ENCODE measurements at places on chromosomes 13 and 19.
A peak's percentile ranks its signal among the peaks of the same experiment; 100 is the strongest.

GRCh38 chr13:74550039-74550438, 415.8 kb upstream of the KLF12 start:
- H3K4me1 ChIP-seq: peaks cover 6% of the 10 kb centered on the region
- no peak overlapping the region for H3K4me3 ChIP-seq
- no peak for DNase-seq
- H3K36me3 ChIP-seq: no peaks in the 10 kb centered on the region

DNA sequence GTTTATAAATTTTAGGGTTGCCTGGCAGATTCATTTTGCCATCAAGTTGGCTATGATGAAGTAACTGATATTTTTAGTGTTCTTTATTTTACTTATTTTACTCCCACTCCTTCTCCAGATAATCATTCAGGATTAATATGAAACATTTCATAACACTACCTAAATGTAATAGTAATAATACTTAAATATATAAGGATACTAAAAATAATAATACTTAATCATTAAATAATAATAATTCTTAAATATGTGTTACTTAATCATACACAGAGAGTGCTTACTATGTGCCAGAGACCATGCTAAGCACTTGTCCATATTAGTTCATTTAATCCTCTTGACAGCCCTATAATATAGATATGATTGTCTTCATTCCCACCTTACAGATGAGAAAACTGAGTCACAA, 23.0 kb upstream of the OXGR1 start:
- no peak for DNase-seq
- no peaks in the 10 kb centered on the region for H3K36me3 ChIP-seq
- H3K4me3 ChIP-seq: no peak overlapping the region
- peaks cover 4% of the 10 kb centered on the region for H3K4me1 ChIP-seq

GRCh38 chr13:111210091-111210490, 95.0 kb downstream of the ARHGEF7 start:
- no peaks in the 10 kb centered on the region for H3K27me3 ChIP-seq
- peaks cover 14% of the 10 kb centered on the region for H3K36me3 ChIP-seq
- no peak for DNase-seq
- no peak overlapping the region for H3K4me3 ChIP-seq

DNA sequence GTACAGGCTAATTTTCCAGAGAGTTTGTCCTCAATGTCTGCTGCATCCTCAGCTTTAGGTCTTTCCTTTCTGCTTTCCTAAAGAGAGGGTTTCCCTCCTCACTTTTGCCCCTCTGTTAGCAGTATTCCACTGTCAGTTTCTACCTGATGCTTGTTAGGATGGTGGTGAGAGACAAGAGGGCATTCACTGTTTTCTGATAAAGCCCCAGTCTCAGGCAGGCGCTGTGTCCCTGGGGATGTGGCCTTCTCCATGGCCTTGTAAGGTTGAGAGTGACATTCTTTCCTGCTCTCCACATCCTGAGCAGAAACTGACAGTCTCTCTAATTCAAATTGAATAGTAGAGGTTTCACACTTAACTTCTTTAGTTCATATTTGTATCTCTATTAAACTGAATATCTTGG, 14.9 kb downstream of the C13orf42 start:
- no peaks in the 10 kb centered on the region for H3K4me1 ChIP-seq
- no peak for DNase-seq
- no peaks in the 10 kb centered on the region for H3K36me3 ChIP-seq
- no peak overlapping the region for H3K4me3 ChIP-seq
- no peak overlapping the region for H3K27ac ChIP-seq

DNA sequence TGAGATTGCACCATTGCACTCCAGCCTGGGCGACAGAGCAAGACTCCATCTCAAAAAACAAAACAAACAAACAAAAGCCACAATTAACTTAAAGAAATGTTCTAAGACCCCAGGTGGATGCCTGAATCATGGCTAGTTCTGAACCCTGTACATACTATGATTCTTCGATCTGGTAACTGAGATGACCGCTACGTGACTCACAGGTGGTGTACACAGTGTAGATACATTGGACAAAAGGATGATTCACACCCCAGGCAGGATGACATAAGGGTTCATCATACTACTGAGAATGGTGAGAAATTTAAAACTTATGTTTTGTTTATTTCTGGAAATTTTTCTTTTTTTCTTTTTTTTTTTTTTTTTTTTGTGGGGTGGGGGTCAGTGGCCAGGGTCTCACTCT, 6.5 kb downstream of the ZNF426 start:
- peaks cover 82% of the 10 kb centered on the region for H3K36me3 ChIP-seq
- no peak overlapping the region for H3K27ac ChIP-seq
- H3K27me3 ChIP-seq: no peaks in the 10 kb centered on the region
- no peak overlapping the region for H3K4me3 ChIP-seq
- no peak for DNase-seq

DNA sequence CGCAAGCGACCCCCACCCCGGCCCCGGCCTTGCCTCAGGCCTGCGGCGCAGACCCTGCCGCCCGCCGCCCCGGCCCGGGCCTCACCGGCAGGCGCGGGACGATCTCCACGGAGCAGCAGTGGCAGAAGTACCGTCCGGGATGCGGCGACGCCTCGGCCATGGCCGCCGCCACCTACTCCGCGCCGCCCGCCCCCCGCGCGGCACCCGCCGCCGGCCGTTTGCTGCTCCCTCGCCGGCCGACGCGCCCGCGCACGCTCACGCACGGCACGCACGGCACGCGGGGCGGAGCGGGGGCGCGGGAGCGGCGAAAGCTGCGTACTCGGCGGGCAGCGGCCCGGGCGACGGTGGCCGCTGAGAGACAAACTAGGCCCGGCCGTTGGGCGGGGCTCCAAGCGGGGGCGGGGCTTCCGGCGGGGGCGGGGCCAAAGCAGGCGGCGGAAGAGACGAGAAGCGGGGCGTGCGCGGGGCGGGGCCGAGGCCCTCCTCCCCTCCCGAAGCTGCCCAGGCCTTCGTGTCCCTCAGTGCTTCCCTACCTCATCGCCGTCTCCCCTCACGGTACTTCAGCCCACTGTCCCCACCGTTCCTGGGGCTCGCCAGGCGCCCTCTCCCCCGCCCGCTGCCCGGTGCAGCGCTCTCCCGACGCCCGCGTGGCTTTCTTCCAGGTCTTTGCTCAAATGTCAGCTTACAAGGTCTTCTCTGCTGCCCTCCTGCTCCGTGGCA, at the start of gene RNF126:
Gene RNF126 (minus strand): TSS at position 253 of the 720 bp plus-strand sequence. CDS start 93 bp downstream, at position 160.
- peaks cover 13% of the 10 kb centered on the region for H3K36me3 ChIP-seq
- peak; percentile 95 for DNase-seq
- H3K4me1 ChIP-seq: peaks cover 59% of the 10 kb centered on the region

- no peak for DNase-seq
- H3K4me3 ChIP-seq: no peak overlapping the region
- H3K27ac ChIP-seq: no peak overlapping the region
- no peaks in the 10 kb centered on the region for H3K36me3 ChIP-seq
- H3K4me1 ChIP-seq: no peaks in the 10 kb centered on the region
- no peaks in the 10 kb centered on the region for H3K27me3 ChIP-seq
Measured at GRCh38 chr13:33487575-33488243, 202.2 kb upstream of the STARD13 start.

- H3K27ac ChIP-seq: no peak overlapping the region
- no peaks in the 10 kb centered on the region for H3K27me3 ChIP-seq
- no peaks in the 10 kb centered on the region for H3K36me3 ChIP-seq
- no peaks in the 10 kb centered on the region for H3K4me1 ChIP-seq
- no peak overlapping the region for H3K4me3 ChIP-seq
- no peak for DNase-seq
Measured at GRCh38 chr19:7840629-7841028, 10.6 kb downstream of the EVI5L start.

GRCh38 chr13:66803013-66803807, 426.9 kb downstream of the PCDH9 start:
- no peak overlapping the region for H3K27ac ChIP-seq
- H3K36me3 ChIP-seq: no peaks in the 10 kb centered on the region
- no peaks in the 10 kb centered on the region for H3K4me1 ChIP-seq

GRCh38 chr13:33076001-33076992, 60.1 kb downstream of the KL start:
- H3K36me3 ChIP-seq: no peaks in the 10 kb centered on the region
- H3K4me3 ChIP-seq: no peak overlapping the region
- DNase-seq: no peak
- no peaks in the 10 kb centered on the region for H3K4me1 ChIP-seq
- no peak overlapping the region for H3K27ac ChIP-seq
- H3K27me3 ChIP-seq: no peaks in the 10 kb centered on the region

DNA sequence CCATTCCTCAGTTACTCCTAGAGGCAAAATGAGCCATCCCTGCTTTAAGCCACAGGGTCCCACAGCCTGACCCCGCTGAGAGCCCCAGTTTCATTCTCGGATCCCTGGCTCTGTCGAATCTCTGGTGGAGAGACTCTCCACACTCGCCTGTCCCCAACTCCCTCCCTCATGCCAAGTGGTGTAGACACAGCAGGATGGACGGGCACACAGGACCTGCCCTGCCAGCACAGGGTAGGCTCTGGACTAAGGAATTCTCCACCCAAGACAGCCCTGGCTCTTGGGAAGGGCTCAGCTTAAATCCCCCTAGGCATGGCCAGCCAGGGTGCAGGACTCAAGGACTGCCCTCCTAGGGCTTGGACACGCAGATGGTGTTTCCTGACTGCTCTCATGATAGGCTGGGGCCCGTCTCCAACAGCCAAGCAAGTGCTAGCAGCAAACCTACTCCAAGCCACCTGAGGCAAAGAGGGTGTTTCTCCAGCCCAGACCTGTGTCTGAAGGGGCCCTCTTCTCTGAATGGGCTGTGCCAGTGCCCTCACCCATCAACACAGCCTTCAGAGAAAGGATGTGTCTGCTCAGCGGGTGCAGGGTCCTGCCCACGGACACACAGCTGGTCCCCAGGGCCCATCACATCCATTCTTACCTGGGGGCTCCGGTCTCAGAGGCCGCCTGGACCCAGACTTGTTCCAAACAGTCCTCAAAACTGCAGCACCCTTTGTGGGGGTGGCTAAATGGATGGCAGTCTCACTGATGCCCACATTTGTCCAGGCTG, 65.3 kb downstream of the PEPD start:
- H3K27me3 ChIP-seq: no peaks in the 10 kb centered on the region
- no peak overlapping the region for H3K27ac ChIP-seq
- H3K4me1 ChIP-seq: no peaks in the 10 kb centered on the region
- H3K36me3 ChIP-seq: no peaks in the 10 kb centered on the region
- no peak overlapping the region for H3K4me3 ChIP-seq
- no peak for DNase-seq

DNA sequence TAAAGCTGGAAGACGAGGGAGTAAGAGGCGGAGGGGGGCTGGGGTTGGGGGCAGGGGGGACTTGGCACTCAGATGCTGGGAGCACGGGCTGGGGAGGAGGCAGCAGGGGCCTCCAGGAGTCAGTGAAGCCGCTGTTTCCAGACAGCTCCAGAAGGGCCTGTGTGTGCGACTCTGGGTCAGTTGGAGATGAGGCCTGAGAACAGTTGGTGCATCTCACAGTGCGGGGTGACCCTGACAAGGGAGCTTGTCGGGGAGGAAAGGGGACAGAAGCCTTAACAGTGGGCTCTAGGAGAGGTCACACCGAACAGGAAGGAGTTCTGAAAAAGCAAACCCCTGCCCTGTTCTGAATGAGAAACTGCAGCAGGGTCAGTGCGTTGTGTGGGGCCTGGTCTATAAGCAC, 11.2 kb downstream of the NAXD start:
- H3K4me3 ChIP-seq: no peak overlapping the region
- no peak overlapping the region for H3K27ac ChIP-seq
- H3K27me3 ChIP-seq: no peaks in the 10 kb centered on the region
- peaks cover 7% of the 10 kb centered on the region for H3K4me1 ChIP-seq
- H3K36me3 ChIP-seq: peaks cover 73% of the 10 kb centered on the region

GRCh38 chr13:96086736-96087135, 3.2 kb upstream of the HS6ST3 start:
- no peaks in the 10 kb centered on the region for H3K4me1 ChIP-seq
- H3K27ac ChIP-seq: no peak overlapping the region
- H3K36me3 ChIP-seq: no peaks in the 10 kb centered on the region
- no peak overlapping the region for H3K4me3 ChIP-seq
- DNase-seq: no peak

GRCh38 chr19:45774765-45775164, 5.7 kb upstream of the SIX5 start:
- no peak overlapping the region for H3K4me3 ChIP-seq
- H3K27me3 ChIP-seq: peaks cover 2% of the 10 kb centered on the region
- no peak overlapping the region for H3K27ac ChIP-seq

- H3K27ac ChIP-seq: no peak overlapping the region
- no peak overlapping the region for H3K4me3 ChIP-seq
- no peaks in the 10 kb centered on the region for H3K27me3 ChIP-seq
- no peaks in the 10 kb centered on the region for H3K4me1 ChIP-seq
Measured at GRCh38 chr13:101700598-101700997, 248.1 kb downstream of the ITGBL1 start.

DNA sequence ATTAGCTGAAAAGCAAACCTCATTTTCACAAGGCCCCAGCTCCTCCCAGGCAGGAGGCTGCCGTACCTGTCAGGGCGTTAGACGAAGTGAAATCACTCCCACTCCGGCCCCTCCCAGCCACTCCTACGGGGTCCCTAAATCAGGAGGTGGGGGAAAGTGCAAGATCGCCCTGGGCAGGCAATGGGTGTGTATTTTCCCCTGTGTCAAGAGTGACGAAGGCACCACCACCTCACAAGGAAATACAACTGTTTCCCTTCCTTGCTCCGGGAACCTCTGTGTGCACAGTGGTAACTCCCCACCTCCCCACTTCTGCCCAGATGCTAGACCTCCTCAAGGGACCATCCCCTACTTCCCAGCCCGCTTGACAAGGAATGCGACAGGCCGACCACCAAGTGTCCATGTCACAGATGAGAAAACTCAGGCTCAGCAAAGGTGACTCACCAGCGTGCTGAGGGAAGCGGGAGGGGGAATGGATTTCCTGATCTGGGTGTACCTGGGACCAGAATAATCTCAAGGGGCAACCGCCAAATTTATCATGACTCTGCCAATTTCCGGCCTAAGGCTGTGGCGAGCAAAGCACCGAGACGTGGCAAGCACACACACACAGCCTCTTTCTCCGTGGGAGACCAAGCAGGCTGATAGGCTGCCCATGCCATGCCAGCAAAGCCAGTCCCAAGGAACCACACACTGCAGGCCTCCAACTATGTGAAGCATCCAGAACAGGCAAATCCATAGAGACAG, 7.3 kb downstream of the PPP6R1 start:
- peaks cover 26% of the 10 kb centered on the region for H3K36me3 ChIP-seq
- peak; percentile 70 for DNase-seq
- H3K27me3 ChIP-seq: no peaks in the 10 kb centered on the region
- H3K4me3 ChIP-seq: peak overlapping the region; percentile 3

- no peaks in the 10 kb centered on the region for H3K36me3 ChIP-seq
- H3K4me1 ChIP-seq: no peaks in the 10 kb centered on the region
- H3K27ac ChIP-seq: no peak overlapping the region
- no peak for DNase-seq
- H3K27me3 ChIP-seq: no peaks in the 10 kb centered on the region
Measured at GRCh38 chr13:78306519-78307206, 296.7 kb downstream of the POU4F1 start.

- no peak for DNase-seq
- no peak overlapping the region for H3K27ac ChIP-seq
- peaks cover 66% of the 10 kb centered on the region for H3K36me3 ChIP-seq
- H3K27me3 ChIP-seq: no peaks in the 10 kb centered on the region
- H3K4me1 ChIP-seq: peaks cover 18% of the 10 kb centered on the region
Measured at GRCh38 chr19:2212861-2213711, 23.0 kb downstream of the PLEKHJ1 start.

GRCh38 chr13:56066321-56066720, 1074.4 kb upstream of the PRR20A start:
- no peak overlapping the region for H3K27ac ChIP-seq
- no peak for DNase-seq
- no peaks in the 10 kb centered on the region for H3K27me3 ChIP-seq
- H3K4me3 ChIP-seq: no peak overlapping the region

- DNase-seq: peak; percentile 60
- H3K27me3 ChIP-seq: no peaks in the 10 kb centered on the region
- H3K36me3 ChIP-seq: peaks cover 17% of the 10 kb centered on the region
- H3K4me1 ChIP-seq: peaks cover 64% of the 10 kb centered on the region
- H3K27ac ChIP-seq: no peak overlapping the region
Measured at GRCh38 chr19:49570138-49570856, 10.1 kb downstream of the NOSIP start.

Data from CD4-positive, alpha-beta T cell (primary cell).